IMR-90 (cell line): ENCODE measurements at places on chromosomes 2 and 18.

DNA sequence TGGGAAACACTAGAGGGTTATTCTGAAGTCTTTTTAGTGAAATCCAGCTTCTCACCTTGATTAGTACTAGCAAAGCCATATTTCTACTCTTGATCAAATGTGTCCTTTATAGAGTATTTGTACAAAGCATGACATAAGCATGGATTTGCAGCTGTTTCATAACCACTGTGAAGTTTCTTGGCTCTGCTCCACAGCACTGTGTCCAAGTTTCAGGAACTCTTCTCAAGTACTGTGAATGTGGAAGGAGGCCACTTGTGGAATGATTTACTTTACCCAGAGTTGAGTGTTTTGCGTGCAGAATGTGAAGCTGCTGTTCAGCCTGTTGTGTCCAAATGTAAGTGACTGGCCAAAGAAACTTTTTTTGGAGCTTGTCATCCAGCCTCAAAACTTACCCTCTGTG, 16.2 kb upstream of the MAPRE2 start:
- H3K27ac ChIP-seq: no peak overlapping the region
- H3K36me3 ChIP-seq: no peaks in the 10 kb centered on the region
- no peak overlapping the region for H3K4me3 ChIP-seq
- peak; percentile 89 for DNase-seq

GRCh38 chr2:111031546-111032478, 88.9 kb upstream of the BCL2L11 start:
- no peak overlapping the region for H3K4me3 ChIP-seq
- no peak for DNase-seq
- H3K27me3 ChIP-seq: peaks cover 52% of the 10 kb centered on the region
- no peaks in the 10 kb centered on the region; the same call in 1 of the 2 replicates for H3K4me1 ChIP-seq
- no peaks in the 10 kb centered on the region for H3K36me3 ChIP-seq
- H3K27ac ChIP-seq: no peak overlapping the region

- H3K4me3 ChIP-seq: no peak overlapping the region
- peaks cover 21% of the 10 kb centered on the region for H3K4me1 ChIP-seq
- no peak overlapping the region for H3K27ac ChIP-seq
- no peaks in the 10 kb centered on the region for H3K27me3 ChIP-seq
- no peaks in the 10 kb centered on the region for H3K36me3 ChIP-seq
- no peak for DNase-seq
These were observed 106.5 kb downstream of the SMC6 start for GRCh38 chr2:17646838-17647701.

- peaks cover 2% of the 10 kb centered on the region; the same call in 1 of the 2 replicates for H3K4me1 ChIP-seq
- no peaks in the 10 kb centered on the region for H3K36me3 ChIP-seq
- no peak overlapping the region for H3K4me3 ChIP-seq
- H3K27me3 ChIP-seq: no peaks in the 10 kb centered on the region
These were observed 189.9 kb upstream of the TANK start for GRCh38 chr2:160970052-160970965.

GRCh38 chr2:86241611-86242010, 42.4 kb downstream of the MRPL35 start:
- H3K27me3 ChIP-seq: peaks cover 38% of the 10 kb centered on the region
- H3K36me3 ChIP-seq: no peaks in the 10 kb centered on the region
- no peaks in the 10 kb centered on the region for H3K4me1 ChIP-seq
- DNase-seq: no peak
- no peak overlapping the region for H3K4me3 ChIP-seq
